Activated CD4-positive, alpha-beta T cell treated with anti-CD3 and anti-CD28 coated beads for 36 hours (primary cell): ENCODE measurements at places on chromosomes 5 and 9. TPM values are rescaled to one million over a fixed set of nuclear protein-coding genes. Genes with fewer than 3 reads are reported as not detected.
A peak's percentile ranks its signal among the peaks of the same experiment; 100 is the strongest.

The AGXT2 gene
- not detected for total RNA-seq

- peak; percentile 62 for DNase-seq
Observed at GRCh38 chr5:150624334-150625163, 15.9 kb upstream of the SYNPO start.

The FOXB2 gene
- not detected for total RNA-seq

DNA sequence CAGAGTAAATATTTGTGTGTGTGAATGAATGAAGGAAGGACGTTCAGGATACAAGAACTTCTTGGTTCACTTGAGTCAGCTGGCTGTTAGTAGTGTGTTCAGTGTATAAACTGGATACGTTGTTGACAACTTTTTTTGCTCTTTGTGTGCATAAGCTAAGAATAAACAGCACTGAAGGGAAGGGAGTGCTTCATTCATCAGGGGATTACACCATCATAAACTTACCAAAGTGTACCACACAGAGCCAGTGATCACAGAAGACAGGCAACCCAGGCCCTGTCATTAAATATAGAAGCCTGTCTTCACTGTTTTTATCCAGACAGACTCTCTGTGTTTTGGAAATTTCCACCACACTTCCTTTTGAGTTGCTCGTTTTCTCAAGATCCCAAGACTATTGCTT lies 55.5 kb upstream of the MEF2C start:
- no peak for DNase-seq

DNA sequence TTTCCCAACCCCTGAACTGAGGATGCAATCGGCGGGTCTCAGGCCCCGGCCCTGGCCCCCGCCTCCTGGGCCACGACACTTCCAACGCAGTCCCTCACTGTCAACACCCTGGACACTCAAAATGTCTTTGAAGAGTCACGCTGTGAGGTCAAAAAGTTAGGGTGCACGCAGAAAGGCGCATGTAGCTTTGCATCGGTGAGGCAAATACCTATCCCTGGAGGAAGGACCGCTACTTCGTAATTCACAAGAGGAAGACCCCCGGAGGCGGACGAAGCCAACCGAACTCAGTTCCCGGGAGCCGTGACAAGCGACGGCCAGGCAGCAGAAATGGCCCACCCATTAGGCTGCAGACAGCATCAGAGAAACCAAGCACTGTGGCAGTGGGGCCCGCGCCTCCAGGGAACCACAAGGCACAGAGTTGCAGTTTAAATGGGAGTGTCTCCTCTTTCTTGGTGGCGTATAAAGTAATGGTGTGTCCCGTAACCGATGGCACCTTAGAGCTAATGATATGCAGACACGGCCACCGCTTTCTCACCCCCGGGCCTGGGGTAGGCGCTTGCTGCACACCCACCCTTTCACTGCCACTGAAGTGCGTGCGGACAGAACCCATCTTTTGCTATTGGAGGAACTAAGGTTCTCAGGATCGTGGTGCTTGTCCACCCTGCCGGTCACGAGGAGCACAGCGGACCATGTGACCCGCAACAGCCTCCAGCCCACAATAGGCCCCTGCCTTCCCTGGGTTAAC lies 9.0 kb downstream of the ADAMTS2 start:
- DNase-seq = no peak

The BARHL1 gene
- total RNA-seq = not detected

The LTC4S gene
- 0.42 TPM for total RNA-seq

DNA sequence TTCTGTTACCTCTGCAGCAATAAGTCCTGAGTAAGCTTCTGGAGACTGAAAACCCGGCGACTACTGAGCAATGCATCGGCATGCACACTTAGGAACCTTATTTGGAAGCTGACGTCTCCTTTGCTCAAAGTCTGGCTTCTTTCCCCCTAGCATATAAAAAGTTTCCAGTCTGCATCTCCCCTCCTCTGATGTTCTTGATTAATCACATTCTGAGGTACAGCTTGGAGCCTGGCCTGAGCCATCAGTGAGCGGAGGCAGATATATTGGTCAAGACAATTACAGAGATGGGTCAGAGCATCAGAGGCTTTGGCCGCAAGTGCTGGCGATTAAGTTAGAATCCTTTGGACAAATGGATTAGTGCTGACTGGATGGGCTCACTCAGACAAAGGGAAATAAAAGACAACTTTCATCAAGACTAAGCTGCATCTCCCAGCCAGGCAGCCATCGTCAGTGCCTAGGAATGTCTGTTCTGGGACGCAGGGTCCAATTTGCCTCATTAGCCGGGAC lies 140.7 kb downstream of the MTX3 start:
- DNase-seq = no peak

The ORM2 gene
- not detected for total RNA-seq

The C9orf153 gene
- total RNA-seq = 0.25 TPM

The OGN gene
- total RNA-seq = not detected

- no peak for DNase-seq
Observed at GRCh38 chr5:125179612-125180011, 433.2 kb upstream of the ZNF608 start.

- DNase-seq = no peak
Observed at GRCh38 chr9:105188746-105189145, 55.7 kb upstream of the SLC44A1 start.

DNA sequence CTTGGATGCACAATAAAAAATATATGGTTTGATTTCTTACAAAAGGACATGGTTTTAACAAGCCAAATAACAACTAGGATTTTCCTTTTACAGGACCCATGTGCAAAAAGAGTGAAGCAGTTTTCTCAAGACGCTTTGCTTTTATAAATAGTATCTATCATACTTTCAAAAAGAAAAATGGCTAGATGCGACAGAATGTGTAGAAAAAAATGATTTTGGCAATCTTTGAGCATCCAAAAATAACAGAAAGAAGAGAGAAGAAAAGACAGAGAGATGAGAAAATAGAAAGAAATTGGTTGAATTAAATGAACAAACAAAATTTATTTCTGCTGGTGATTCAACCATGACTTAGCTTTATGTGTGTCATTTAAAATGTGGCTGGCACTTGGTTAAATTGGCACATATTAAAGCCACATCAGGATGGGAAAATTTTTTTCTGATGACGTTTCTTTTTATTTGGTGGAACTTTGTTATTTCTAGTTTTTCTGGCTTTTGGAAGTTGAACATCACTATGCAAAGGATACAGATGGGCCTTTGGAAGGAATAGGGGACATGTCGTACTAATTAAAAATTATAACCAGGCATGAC lies 35.6 kb upstream of the NREP start:
- no peak for DNase-seq

- no peak for DNase-seq
Observed at GRCh38 chr9:87088621-87089365, 141.5 kb upstream of the GAS1 start.

The PRRX2 gene
- 0.57 TPM for total RNA-seq

DNA sequence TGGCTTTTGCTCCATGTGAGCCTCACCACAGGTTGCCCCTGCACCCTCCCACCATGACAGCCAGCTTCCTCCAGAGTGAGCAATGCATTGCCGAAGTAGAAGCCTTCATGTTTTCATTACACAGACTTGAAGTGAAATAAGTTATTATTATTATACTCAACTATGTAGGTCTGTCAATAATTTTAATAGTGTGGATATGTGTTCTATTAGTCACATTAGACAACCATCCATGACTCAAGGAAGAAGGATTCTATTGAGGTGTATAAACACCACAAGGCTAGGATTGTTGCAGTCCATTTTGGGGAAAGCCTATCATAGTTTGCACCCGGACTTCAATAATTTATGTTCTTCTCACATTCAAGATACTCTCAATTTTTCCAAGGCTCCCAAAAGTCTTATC lies 369.5 kb downstream of the TAF11L14 start:
- DNase-seq = no peak
